GM19239 (cell line): ENCODE measurements at places on chromosomes 12 and 14.

- no peak for DNase-seq
These were observed 125.0 kb downstream of the AKAP6 start for GRCh38 chr14:32453857-32454810.

DNA sequence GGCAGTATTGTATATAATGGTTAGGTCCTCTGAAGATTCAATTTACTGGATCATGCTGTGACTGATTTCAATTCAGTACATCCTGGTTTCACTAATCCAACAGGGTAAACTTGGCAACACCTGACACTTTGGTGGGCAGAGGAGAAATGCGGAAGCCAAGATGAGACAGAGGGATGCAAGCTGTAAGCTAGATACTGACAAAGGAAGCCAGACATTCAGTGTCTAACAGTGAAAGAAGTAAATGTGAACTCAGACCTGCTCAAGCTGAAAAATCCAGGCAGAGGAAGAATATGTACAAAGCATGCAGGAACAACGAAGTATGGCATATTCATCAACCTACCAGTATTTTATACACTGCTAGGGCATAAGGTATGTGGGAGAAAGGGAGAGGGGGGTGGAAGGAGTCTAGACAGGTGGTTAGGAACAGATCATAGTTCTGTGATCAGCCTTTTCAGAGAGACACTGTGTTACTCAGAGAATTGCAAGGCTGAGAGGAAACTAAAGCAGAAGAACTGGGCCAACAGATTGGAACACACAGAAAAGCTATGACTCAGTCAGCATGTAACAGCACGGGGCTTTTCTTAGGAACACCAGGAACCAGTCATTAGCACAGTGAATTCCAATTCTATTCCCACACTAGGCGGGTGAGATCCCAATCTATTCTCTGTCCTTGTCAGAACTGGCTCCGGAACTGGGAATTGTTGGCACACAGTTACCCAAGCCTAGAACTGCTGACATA is 40.3 kb downstream of the NELL2 start:
- no peak for DNase-seq

DNA sequence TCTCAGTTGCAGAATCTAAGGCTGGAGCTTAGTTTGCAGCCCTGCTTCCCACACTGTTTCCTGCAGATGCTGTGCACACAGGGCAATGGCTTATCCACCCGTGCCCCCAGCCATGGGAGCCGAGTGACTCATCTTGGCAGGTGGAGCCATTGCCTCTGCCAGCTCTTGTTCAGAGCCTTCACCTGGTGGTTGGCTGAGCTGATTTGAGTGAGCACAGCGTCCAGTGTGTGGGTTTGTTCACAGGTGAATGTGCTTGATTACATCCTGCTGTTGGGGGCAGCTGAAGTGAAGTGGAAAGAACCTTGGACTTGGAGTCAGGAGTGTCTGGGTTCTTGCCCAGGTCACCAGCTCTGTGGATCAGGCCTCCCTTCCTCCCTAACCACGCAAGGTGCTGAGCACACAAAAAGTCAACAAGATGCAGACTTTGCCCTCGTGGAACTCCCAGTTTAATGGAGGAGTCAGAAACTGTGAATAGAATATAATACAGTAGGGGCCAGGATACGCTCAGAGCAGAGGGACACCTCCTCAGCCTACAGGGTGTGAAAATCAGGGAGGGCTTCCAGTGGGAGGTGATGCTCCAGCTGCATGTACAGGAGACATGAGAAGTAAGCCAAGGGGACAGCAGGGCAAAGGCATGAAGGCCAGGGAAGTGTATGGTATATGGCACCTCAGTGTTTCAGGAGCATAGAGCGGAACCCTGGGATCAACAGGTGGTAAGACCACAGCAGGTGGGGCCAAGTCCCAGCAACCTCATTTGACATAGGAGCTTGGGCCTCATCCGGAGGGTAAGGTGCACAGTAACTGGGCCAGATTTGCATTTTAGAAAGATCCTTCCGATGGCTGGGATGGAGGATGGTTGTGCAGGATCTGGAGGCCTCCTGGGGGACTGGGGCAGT is 22.8 kb downstream of the JDP2 start:
- DNase-seq: no peak

DNA sequence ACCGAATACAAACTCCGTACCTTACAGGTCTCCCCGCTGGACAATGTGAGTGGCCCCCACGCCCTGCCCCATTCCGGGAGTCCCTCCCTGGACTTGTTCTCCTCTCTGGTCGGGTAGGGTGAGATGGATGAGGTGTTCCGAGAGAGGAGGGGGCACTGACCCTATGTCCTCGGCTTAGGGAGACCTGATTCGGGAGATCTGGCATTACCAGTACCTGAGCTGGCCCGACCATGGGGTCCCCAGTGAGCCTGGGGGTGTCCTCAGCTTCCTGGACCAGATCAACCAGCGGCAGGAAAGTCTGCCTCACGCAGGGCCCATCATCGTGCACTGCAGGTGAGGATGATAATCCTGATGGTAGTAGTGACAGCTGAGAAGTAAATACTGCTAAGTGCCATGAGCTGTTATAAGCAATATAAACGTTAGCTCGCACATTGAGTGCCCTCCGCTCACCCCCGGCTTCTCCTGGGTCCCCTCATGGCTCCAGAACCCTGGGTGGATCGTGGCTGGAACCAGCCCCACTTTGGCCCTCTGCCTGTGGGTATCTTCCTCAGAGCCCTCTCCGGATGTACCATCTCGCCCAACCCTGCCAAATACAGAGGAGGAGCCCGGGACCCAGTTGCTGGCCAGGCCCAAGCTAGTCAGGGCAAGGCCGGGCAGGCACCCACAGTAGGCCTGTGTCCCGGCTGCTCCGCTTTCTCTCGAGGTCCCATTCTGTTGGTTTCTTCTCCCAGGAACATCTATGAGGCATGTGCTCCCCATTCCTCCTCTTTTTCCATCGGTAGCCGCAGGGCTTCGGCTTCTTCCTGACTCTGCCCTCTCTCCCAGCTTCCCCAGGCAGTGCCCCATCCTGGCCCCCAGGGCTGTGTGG is 6.8 kb downstream of the PTPN6 start:
- DNase-seq: no peak

GRCh38 chr12:19915392-19916195 is 452.7 kb upstream of the PDE3A start:
- DNase-seq: no peak

- no peak for DNase-seq
These were observed 2.7 kb downstream of the CHST11 start for GRCh38 chr12:104459368-104459909.

DNA sequence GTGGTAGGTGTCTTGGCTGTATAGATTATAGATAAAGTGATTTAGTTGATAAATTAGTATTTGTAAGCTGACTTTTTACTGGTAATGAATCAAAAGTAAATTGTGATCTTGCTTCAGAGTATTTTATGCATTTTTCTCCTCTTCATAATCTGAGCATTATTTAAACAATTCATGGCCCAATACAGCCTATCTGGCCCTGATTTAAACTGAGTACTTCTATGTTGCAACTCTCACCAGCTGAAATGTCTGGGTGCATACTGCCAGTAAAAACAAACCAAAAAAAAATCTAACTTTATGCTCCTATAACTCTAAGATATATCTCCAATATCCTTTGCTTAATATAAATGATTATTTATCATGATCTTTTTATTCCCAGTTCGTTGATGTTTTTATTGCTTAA is 86.6 kb downstream of the MIA2 start:
- DNase-seq: no peak

- no peak for DNase-seq
These were observed 505.5 kb downstream of the NPAS3 start for GRCh38 chr14:33444136-33444535.

DNA sequence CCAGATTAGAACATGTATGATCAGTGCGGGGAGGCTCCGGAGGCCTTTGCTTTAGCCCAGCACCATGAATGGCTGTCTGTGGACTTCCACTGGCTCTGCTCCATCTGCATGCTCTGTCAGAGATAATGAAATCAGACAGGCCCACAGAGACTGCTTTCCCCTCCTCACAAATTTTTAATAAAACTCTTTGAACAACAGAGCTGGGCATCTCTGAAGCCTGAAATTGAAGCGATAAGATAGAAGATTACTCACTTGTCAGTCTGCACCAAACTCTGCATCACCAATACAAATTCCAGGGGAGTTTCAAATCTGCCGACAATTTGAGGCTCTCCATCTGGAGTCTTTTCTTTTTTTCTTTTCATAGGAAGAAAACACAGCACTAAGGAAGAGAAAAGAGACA is 110.0 kb downstream of the DYRK2 start:
- no peak for DNase-seq

GRCh38 chr14:35405304-35405996 is 901 bp upstream of the NFKBIA start:
- no peak for DNase-seq

- no peak for DNase-seq
These were observed 42.6 kb downstream of the BEGAIN start for GRCh38 chr14:100544506-100545141.

GRCh38 chr14:77265561-77266335 is 5.3 kb downstream of the NGB start:
- no peak for DNase-seq

DNA sequence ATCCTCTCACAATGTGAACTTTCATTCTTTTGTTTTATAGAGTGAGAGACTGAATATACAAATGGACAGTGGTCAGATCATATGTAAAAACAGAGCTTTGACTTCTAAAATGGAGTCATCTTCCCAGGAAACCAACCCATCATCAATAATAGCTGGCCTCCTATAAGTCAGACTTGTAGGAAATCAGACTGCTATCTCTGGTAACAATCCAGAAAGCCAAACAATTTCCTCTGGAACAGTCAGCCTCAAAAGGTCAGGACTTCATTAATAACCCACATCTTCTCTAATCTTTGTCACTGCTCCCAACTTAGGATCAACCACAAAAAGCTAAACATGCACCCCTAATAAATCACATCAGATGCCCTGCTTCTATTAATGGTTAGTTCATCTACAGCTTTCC is 227.9 kb upstream of the G2E3 start:
- DNase-seq: no peak

DNA sequence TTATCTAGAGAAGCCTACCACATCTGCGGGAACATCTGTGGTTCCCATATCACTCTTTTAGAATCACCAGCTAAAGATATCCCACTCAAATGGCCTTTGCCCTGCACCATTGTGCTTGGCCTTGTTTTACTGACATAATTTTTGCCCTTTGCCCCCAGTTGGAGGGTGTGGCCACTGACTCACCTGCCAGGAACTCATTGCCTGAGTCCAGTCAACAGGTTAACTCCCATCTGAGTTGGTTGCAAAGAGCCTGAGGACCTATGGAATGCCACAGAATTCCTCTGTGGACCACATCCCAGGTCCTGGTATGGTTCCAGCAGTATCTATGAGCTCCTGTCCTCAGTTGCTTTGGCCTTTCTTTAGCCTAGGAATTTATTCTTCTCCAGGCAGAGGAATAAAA is 55.7 kb upstream of the PTGR2 start:
- no peak for DNase-seq

- DNase-seq: no peak
These were observed 207.7 kb downstream of the RAD51B start for GRCh38 chr14:68027276-68027675.

DNA sequence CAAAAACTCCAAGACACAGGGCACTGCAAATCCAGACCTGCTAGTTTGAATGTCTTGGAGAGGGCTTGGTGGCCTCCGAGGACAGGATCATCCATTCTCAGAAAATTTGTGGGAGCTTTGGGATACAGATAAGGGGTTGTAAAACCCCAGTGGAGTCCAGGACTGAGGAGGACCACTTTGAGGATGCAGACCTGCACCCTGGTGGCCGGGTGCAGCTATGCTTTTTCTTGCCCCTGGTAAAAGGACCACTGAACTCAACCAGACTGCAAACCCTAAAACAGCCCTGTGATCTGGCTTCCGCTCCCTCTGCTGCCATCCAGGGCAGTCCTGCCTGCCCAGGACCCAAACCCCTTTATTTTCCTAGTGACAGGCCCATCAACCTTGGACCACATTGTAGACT is 169.5 kb upstream of the DAAM1 start:
- DNase-seq: no peak

- no peak for DNase-seq
These were observed 76.0 kb downstream of the WDR20 start for GRCh38 chr14:102215576-102216250.

DNA sequence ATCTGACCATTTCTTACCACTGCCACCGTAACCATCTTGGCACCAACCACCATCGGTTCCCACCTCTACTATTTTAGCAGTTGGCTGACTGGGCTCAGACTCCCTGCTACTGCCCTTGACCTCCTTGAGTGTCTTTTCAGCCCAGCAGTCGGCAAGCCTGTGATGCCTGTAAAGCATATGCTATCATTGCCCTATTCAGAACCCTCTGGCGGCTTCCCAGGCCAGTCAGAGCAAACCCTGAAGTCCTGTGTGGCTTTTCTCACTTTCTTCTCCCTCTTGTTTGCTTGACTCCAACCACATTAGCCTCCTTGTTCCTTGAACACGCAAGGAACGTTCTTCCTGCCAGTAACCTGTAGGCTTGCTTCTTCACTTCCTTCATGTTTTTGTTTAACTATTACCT is 6.2 kb downstream of the IRAK3 start:
- DNase-seq: no peak

- DNase-seq: no peak
These were observed 60.6 kb downstream of the BEGAIN start for GRCh38 chr14:100526632-100527031.

DNA sequence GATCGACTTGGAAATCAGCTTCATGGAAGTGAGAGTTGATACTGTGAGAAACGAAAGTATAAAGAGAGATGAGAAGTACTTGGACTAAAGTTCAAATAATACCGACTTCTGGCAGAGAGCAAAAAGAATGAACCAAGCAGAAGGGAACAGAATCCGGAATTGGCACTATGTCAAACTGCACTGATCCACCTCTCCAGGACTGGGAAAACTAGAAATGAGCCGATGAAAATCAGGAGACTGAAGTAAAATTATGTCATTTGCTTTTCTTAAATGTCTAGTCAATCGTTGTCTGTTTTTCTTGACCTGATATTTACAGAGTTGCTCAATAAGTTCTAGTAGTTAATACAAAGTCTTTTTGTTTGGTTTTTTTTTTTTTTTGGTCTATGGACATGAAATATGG is 163.0 kb upstream of the FOXG1 start:
- no peak for DNase-seq

- DNase-seq: no peak
These were observed 36.0 kb upstream of the SNX6 start for GRCh38 chr14:34665785-34666435.

DNA sequence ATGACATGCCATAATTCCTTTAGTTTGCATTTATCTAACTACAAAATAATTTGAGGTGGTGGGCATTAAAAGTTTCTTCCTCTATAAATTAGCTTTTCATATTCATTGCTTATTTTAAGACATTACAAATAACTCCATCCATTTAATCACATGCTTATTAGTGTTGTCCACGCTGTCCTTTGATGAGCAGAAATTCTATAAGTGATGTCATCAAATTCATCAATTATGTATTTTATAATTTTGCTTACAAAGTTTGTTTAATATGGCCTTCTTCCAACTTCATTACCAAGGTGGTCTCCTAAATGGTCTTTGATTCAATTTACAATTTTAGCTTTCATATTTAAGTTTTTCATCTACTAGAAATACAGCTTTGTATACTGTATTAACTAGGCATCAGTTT is 173.5 kb downstream of the PRKD1 start:
- DNase-seq: no peak

GRCh38 chr12:53710091-53710490 is 17.2 kb downstream of the CALCOCO1 start:
- DNase-seq: no peak

GRCh38 chr14:96578619-96579018 is 76.4 kb downstream of the PAPOLA start:
- no peak for DNase-seq

GRCh38 chr14:36950812-36951211 is 221.6 kb downstream of the SLC25A21 start:
- DNase-seq: no peak
